Amygdala (tissue), 56 donors: ENCODE measurements at places on chromosomes 12 and 14.
A peak's percentile ranks its signal among the peaks of the same experiment; 100 is the strongest.

GRCh38 chr12:47206450-47207339 is 126.9 kb upstream of the AMIGO2 start:
- DNase-seq: no peak

GRCh38 chr12:39441189-39441962 is 1.5 kb downstream of the KIF21A start:
- DNase-seq: no peak

GRCh38 chr14:103353362-103353761 is 19.3 kb downstream of the EIF5 start:
- DNase-seq: no peak

DNA sequence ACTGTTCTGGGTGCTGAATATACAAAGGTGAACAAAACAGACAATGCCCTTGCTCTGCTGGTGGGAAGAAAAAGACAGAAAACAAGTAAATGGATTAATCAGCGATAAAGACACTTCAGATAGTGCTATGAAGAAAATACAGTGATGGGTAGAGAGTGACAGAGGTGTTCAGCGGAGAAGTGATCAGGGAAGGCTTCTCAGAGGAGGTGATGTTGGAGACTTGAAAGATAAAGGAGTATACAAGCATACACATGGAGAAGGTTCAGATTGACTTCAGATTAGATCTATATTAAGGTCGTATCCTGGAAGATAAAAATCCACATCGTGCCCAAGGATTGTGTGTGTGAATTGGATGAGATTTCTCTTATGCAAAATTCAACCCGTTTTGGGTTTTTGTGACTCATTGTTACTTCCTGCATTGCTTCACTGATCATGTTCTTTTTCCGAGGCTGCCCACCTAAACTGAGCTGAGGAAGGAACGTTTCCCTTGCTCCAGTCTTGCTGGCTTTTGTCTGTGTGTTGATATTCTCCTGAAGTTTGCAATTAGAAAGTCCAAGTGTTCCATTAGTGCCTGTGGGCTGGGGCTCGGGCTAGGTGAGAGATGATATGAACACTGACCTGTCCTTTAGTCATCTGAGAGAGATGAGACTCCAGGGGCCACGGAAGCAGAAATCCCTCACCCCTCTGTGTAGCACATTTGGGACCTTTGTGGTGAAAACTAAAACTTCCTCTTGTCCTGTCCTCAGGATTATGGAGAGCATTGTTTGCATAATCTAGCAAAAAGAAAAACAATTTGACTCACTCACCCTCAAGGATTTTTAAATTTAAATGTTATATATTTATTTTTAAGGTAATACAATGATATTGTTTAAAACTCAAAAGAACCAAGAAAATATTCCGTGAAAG is 27.6 kb downstream of the PLXNC1 start:
- DNase-seq: no peak

DNA sequence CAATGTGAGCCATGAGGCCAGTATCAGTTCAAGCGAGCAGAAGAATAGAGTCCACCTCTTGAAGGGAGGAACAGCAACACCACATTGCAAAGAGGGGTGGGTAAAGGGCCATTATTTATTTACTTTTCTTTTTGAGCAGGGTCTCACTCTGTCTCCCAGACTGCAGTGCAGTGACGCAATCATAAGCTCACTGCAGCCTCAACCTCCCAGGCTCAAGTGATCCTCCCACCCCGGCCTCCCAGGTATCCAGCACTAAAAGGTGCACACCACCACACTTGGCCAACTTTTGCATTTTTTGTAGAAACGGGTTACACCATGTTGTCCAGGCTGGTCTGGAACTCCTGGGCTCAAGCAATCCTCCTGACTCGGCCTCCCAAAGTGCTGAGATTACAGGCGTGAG is 42.9 kb upstream of the CIT start:
- DNase-seq: no peak

DNA sequence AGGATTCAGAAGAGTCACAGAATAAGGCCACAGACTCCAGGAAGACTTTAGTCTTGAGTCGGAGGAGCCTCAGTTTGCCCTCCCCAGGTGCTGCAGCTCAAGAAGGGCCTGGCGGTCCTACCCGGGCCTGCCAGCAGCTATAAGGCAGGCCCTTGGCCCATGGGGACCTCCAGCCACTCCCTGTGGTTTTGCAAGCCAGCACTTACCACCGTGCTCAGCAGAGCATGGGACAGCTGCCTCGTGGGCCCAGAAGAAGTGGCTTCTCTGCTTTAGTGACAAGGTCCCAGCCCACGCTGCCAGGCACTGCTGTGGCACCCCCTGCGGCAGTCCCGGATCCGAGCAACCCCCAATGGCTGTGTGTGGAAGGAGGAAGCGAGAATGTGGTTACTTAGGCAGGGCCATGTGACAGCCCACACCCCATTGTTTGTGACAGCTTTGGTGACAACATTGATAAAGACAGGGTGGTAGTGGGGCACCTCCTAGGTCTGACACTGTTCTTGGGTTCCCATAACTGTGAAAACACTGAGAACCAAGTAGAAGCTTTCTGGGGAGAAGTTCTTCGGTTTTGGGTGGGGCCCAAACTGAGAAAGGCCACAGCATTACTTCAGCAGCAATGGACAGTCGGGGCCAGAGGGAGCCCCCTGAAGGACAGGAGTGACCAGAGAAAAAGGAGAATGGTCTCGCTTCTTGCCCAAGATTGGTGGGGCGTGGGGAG is at the start of gene SELPLG:
Gene SELPLG, minus strand, starts transcription at position 361 of the 715 bp plus-strand sequence. CDS start 9,587 bp downstream, outside the sequence.
- DNase-seq: no peak

- no peak for DNase-seq
These were observed 263.9 kb downstream of the KTN1 start for GRCh38 chr14:55843718-55844403.

- no peak for DNase-seq
These were observed 87.8 kb upstream of the BTG1 start for GRCh38 chr12:92233346-92234015.

DNA sequence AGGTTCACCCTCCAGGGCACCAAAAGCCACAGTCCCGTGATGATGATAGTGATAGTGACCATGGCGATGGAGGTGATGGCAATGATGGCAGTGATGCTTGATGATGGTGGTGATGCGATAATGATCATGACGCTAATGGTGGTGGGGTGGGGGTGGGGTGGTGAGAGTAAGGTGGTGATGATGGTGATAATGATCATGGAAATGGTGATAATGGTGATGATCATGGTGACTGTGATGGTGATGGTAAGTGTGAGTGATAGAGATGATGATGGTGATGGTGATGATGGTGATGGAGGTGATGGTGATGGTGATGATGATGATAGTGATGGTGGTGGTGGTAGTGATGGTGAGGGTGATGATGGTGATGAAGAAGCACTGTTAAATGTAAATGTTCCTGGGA is 96.9 kb downstream of the SYNE3 start:
- DNase-seq: no peak

DNA sequence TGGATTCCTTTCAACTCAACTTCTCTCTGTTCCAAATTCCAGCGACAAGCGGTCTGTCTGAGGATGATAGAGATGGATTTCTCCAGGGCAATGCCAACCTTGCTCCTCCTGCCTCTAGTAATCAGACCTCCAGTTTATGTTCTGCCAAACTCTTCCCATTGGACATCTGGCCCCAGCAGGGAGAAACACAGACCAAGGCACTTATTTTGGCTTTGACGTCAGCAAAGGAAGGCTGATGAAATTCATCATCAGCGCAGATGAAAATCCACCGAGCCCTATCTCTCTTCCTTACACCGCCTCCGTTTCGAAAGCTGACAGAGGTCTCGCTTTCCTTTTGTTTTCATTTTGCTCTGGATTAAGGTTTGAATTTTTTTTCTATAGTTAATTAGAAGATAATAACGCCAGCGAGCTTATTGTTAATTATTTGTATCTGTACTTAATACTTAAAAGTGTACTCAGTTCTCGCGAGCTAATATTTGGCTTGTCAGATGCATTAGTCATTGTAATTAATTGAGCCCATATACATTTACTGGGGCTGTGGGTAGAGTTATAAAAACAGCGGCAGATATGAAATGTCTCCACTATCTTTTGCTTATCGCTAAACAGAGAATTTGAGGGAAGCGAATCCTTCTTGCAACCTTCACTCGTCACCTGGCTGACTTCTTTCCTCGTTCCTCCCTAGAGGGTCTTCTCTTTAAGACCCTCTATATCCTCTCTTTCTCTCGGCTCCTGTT is 35.9 kb upstream of the MED13L start:
- no peak for DNase-seq

GRCh38 chr12:74111688-74112360 is 425.8 kb upstream of the ATXN7L3B start:
- no peak for DNase-seq

- no peak for DNase-seq
These were observed 42.2 kb upstream of the ATP23 start for GRCh38 chr12:57899010-57899662.

DNA sequence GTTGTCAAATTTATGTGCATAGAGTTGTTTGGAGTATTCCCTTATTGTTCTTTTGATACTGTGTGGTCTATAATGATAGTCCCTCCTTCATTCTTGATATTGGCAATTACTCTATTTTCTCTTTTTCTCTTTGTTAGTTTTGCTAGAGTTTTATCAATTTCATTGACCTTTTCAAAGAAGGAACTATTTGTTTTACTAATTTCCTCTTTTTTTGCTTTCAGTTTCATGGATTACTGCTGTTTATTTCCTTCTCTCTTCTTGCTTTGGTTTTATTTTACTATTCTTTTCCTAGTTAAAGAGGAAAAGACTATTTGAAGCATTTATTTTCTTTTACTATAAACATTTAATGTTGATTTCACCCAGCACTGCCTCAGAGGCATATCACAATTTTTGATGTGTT is 250.9 kb upstream of the PELI2 start:
- no peak for DNase-seq

- no peak for DNase-seq
These were observed 3.1 kb downstream of the PRB4 start for GRCh38 chr12:11307143-11307542.

DNA sequence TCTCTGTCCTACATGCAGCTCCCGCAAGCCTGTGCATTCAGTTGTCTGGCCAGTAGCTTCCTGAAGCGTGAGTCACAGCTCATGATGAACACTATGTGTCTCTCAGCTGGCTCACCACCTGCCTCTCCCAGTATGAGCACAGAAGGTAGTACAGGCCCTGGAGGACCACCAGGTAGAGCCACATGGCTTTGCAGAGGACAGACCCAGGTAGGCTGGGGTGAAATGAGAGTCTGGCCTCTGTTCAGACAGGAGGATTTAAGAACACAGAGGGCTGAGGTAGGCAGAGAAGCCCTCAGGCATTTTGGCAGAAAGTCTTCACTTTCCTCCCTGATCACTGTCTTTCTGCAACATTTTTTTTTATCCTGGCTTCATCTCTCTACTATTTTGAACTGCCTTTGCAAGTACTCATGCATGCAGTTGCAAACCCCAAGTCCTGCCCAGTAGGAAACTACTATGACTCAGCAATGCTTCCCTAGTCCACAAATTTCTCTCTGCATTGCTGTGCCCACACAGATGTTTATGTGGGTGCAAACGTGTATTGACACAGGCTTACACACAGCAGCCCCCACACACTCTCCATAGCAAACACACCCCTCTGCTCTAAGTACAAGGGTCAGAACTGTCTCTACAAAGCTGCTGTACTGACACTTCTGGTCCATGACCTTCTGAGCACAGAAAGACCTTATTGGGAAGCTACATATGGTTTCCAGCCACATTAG is 7.2 kb upstream of the SDR9C7 start:
- DNase-seq: peak; percentile 20

- no peak for DNase-seq
These were observed 21.3 kb upstream of the SERPINA6 start for GRCh38 chr14:94344389-94344788.

GRCh38 chr12:83538361-83538965 is 851.8 kb downstream of the TMTC2 start:
- DNase-seq: no peak

GRCh38 chr12:46900734-46901463 is 75.1 kb upstream of the SLC38A4 start:
- no peak for DNase-seq

GRCh38 chr12:105468464-105468863 is 138.0 kb downstream of the C12orf75 start:
- DNase-seq: no peak

- DNase-seq: no peak
These were observed 2.4 kb downstream of the PXN start for GRCh38 chr12:120262852-120263747.

GRCh38 chr12:49885118-49885517 is 18.6 kb downstream of the FAIM2 start:
- no peak for DNase-seq

- DNase-seq: no peak
These were observed 11.0 kb upstream of the BMP4 start for GRCh38 chr14:53967606-53968005.

GRCh38 chr12:82896979-82897378 is 210.3 kb downstream of the TMTC2 start:
- no peak for DNase-seq

DNA sequence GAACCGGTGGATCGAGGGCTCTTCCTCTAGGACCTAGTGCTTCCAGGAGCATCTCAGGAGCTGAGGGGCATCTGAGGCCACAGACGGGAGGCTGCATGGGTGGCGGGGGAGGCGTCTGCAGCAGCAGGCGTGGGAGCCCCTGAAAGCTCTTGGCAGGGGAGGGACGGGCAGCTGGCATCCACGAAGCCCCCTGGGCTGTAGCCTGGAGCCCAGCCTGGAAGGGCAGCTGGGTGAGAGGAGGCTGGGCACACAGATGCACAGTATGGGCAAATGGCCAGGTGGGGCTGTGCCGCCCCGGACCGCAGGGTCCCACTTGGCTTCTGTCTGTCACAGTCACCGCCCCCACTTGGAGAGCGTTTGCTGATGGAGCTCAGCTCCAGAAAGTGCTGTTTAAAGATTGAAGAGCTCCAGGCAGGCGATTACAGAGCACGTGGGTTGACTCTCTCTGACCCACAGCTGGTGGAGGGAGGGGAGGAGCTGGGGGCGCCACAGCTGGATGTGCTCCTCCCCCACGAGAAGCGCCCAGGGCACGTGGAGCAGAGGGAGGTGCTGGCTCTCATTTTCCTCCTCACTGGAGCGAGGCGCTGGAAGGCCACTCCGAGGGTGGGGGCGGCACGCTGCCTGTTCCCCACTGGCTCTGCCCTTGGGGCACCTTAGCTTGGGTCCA is 155.0 kb upstream of the C14orf180 start:
- DNase-seq: peak; percentile 75

GRCh38 chr12:52903285-52903854 is 1.5 kb downstream of the KRT8 start:
- DNase-seq: no peak

DNA sequence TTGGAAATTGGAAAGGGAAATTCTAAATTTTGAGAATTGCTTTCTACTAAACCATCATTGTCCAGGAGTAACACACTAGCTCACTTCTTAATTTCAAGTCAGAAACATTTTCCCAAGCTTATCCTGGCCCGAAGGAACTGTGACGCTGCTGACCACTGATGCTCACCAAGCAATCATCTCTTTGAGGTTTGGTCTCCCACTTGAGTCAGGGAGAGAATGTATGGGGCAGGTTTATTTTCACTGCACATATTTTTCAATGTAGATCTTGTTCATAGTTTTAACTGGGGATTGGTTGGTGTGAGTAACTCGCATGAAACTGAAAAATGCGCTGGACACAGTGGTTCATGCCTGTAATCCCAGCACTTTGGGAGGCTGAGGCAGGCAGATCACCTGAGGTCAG is 12.9 kb upstream of the RNASE10 start:
- DNase-seq: no peak
